ENCODE measurements at places on chromosomes 2 and 18.

DNA sequence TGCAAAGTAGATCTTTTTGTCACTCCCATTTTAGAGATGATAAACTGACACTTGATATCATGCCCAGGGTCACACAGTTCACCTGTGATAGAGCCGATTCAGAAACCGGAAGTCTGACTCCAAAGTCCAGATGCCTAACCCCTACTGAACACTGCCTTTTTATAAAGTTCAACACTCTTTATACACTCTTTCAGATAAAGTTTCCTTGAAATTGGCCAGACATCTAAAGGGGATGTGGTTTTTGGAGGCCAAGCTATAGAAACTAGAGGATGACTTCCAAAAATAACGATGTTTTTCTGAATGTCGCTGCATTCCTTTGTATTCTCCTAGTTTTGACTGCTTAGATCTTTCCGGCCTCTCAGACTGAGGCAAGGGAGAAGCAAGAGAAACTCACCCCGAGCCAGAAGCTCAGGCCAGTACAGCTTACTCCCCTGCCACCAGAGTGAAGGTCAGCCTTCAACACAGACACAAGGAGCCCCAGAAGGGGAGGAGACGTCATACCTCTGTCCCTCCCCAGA, 61.8 kb downstream of the NRP2 start:
- DNase-seq: no peak

DNA sequence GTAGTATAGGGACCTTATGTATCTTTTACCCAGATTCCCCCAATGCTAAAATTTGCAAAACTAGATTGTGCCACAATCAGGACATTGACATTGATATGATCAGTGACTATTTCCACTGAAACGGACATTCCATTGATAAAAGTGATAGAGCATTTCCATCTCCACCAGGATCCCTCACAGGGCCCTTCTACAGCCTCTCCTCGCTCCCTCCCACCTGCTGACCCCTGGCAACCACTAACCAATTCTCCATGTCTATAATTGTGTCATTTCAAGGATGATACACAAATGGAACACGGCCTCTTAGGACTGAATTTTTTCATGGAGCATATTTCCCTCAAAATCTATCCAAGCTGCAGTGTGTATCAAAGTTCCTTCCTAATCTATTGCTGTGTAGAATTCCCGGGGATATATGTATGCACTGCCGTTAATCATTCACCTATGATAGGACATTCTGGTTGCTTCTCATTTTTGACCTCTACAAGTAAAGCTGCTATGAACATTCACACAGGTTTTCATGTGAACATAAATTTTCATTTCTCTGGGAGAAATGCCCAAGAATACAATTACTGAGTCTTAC, 67.3 kb downstream of the UXS1 start:
- no peak for DNase-seq

DNA sequence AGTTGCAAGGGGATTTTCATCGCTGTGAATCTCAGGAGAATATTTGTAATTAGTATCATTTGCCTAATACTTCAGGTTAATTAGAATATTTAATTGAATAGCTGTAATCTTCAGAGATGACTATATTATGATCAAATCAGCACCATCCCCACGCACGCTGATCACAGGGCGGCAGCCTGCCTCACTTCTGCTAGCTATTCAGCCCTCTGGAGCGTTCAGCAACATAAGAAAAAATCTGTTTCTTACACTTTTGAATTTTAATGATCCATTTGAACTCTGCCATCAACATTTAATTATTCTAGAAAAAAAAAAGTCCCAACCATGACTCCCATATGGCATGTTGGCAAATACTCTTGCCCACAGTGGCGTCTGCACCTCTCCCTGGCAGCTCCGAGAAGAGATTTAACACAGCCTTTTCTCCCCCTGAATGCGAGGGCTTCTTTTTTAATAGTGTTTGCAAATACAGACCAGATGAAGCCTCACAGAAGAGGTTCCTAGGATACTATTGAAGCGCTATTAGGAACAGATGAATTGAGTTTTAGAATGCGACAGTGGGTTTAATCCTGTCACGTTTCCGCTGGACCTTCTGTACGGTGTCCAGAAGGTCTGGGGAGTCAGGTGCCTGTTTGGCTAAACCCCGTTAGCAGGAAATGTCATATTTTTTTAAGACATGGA, 731.9 kb upstream of the SALL3 start:
- no peak for DNase-seq

- no peak for DNase-seq
These were observed 170.2 kb downstream of the TPGS2 start for GRCh38 chr18:36658611-36659010.

- no peak for DNase-seq
These were observed 9.7 kb upstream of the TPRKB start for GRCh38 chr2:73746877-73747208.

DNA sequence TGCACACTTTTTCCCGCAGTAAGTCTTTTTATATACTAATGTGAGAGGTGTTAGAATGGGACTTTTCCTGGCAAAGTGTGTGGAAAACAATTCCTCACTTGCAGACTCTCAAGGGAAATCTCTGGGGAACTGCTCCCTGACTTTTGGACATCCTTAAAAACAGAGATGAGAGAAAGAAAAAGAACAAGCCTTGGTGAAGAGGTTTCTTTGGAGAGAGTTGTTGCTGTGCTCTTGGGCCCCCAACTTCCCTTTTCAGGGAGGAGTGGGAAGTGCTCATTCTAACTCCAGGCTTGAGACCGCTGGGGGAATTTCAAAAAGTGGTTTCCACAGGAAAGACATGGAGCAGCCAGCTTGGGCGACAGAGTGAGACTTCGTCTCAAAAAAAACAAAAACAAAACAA, 142.6 kb upstream of the SPRED2 start:
- DNase-seq: no peak

GRCh38 chr2:74223941-74224770, 25.7 kb downstream of the MTHFD2 start:
- no peak for DNase-seq

DNA sequence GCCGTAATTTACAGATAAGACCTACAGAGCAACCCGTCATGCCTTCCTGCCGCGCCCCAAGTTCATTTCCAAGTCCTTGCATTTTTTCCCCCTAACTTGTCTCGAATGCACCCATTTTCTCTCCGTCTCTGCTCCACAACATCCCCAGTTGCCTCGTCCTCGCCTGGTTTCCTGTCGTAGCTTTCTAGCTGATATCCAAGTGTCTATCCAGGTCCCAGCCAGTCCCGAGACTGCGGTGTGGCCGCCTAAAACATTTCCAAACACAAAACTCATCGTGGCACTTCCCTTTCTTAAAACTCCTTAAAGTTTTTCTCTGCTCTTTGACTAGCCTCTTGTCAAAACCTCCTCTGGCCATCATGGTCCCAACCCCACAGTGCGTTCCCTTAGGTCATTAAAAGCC, 1.2 kb upstream of the BARD1 start:
- no peak for DNase-seq

- no peak for DNase-seq
These were observed 31.3 kb downstream of the PSTPIP2 start for GRCh38 chr18:46040747-46041104.

- DNase-seq: no peak
These were observed 78.5 kb upstream of the RPL31 start for GRCh38 chr2:100923461-100924060.

DNA sequence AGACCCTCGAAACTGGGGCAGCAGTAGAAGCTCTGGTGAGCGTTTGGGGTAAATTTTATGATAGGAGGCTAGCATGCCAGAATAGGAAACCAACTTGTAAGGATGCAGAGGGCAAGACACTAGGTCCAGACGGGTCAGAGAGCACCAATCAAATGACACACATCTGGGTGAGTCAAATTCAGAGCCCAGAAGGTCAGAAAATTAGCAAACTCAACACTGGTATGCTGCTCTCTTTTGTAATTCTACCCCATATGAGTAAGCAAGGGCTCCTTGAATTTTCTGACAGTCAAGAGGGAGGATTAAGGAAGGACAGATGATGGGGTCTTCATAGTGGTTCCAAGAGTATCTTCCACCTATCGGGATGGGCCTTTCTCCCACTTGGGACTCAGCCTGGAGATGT, 209.8 kb downstream of the BCL2 start:
- DNase-seq: no peak

DNA sequence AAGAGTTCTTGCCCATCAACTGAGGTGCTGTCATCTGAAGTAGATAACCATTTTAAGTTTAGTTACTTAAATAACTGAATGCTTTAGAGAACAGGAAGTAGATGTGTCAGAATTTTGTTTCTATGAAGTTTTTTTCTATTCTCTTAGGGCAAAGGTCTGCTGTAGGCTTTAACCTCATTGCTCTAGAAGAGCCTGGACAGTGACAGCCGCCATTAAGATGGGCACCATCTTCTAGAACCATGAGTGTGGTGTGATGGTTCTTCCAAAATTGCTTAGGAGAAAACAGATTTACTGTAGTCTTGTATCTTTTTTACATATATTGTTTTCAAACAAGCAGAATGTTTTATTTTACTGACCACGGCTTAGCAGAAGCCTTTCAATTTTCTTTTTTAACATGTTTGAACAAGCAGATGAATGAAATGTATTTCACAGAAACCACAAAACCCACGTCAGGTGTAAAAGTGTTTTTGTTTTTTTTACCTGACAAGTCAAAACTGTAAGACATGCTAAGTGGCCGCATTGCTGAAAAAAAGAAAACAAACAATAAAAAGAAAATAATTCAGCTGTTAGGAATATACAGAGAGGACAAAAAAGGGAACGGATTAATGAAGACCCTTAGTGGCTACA, 77.9 kb downstream of the PRELID3A start:
- DNase-seq: no peak

DNA sequence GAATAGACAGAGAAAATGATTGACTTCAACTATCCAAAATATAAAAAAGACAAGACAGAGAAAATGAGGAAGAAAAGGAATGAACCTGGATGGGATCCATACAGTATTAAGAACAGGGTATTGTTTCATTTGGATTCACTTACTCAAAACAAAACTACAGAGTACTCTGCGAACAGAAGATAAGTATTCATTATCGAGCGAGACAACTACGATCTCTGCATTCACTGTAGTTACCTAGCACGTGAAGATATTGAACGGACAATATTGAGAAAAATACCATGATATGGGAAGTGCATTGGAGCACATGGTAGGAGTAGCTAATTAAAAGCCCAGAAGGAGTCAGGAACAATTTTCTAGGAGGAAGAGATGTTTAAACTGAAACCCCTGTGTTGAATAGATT, 1.0 kb upstream of the ORC2 start:
- DNase-seq: no peak
